ENCODE measurements at places on chromosomes 1 and 21.

DNA sequence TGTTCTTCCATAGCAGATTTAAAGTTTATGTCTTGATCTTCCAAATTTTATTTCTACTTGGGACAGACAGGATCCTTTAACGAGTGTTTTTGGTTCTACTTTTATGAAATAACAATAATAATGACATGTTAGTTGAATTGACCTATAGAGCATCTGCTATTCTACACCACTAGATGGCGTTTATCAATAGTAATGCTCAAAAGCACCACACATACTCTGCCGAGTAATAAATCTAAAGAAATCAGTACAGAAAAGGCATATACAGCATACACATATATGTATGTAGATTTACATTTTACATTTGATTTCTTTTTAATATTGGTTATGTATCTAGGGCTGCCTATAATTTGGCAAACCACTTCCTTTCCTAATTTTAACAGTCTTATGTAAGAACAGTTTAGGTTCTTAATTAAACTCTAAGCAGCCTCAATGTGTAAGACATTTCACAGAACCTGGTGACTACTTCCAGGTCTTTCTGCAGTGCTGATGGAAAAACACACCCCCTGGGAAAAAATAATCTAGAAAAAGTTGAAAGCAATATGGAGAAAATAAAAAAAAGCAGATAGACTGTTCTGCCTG, 5.9 kb upstream of the SIPA1L2 start:
- DNase-seq: no peak

DNA sequence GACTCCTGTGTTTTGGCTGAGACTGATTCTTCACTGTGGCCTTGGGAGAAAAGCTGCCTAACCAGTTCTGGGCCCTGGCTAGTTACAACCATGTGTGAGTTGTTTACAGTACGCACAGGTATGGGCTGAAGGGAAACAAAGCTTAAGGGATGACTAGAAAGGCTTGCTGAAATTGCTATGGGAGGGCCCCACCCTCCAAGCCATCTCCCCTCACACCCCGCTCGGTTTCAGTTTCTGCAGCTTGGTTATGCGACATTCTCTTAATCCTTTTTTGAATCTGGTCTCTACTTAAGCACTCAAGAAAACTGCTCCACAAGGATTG, 43.1 kb downstream of the PBX1 start:
- no peak for DNase-seq

GRCh38 chr1:109793089-109793485, 29.4 kb upstream of the EPS8L3 start:
- no peak for DNase-seq

DNA sequence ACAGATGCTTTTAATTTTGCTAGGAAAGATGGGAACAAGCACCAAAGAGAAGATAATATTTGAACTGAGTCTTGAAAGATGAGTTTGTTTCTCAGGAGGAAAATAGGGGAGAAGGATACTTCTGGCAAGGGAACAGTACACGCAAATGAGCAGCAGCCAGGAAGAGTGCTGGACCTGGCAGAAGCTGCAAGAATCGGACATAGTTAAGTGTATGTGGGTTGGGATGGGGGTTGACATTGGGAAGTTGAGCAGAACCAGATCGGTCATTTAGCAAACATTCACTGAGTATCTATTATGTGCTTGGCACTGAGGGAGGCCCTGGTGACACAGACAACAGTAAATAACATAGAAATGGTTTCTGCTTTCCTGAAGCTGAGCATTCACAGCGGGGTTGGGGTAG, 198.8 kb downstream of the PLPP3 start:
- DNase-seq: no peak

- no peak for DNase-seq
Observed at GRCh38 chr1:36517011-36517771, 34.5 kb upstream of the CSF3R start.

- DNase-seq: no peak
Observed at GRCh38 chr21:39690454-39690853, 54.5 kb upstream of the IGSF5 start.

DNA sequence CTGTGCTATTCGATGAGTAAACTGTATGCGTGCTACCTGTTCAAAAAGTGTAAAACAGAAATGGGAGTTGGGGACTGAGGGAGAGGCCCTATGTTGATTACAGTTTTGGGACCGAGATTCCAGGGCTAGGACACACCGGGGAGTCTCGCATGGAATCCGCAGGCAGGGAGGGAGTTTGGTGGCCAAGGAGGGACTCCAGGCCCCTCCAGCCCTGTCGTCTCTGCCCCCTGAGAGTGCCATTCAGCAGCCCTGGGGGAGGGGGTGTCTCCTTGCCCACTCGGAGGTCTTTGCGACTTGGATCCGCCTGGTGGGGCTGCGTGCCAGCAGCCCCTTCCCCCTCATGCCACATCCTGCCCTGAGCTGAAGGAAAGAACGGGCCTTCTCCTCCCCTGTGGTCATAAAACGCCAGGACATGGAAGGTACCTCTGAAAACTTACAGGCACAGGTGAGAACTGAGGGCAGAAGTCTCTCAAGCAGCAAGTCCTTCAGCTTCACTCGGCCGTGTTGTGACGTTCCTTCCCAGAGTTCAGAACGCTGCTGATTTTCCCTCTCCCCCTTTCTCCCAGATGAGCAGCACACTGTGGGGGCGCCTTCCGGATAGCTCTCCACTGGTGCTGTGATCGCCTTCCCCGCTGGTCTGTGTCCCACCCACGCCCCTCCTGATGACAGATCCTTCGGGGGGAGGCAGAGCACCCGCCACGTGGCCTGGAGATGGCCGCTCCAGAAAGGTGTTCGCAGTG, 141.4 kb downstream of the PEX14 start:
- no peak for DNase-seq

DNA sequence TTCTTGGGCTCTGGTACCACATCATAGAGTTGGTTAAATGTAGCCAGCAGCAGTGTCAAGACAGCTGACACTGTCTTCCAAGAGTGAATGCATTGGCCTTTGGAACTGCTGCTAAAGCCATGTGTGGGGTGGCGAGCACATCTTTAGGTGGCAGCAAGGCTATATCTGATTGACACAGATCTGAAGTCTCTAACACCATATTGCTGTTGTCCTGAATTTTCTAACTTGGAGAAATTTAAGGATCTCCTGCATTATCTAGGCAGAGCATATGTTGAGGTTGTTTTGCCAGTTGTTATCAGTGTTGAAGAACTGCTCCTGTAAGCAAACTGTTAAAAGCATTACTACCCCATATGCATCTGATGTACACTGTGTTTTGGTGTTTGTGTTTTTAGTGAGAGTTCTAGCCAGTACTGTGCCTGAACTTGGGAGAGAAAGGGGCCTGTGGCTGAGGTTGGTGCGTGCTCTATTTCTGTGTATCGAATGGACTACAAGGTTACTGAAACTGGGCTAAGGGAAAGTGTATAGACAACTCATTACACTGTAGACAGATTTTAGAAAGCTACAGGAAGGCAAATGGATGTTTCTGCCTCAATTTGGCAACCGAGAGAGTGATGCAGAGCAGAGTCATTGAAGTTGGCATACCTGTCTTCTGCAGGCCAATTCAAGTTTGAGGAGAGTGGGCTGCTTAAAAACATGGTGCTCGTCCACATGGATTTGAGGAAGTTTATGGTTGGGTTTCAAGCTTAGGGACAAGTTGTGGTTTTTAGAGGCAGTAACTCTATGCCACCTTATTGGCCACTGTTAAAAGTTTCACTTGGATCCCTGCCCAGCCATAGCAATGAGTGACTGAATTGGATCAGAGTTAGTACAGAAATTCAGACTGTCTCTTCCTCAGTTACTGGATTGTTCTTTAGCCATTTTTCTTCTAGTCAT, 16.9 kb downstream of the DYRK3 start:
- no peak for DNase-seq

DNA sequence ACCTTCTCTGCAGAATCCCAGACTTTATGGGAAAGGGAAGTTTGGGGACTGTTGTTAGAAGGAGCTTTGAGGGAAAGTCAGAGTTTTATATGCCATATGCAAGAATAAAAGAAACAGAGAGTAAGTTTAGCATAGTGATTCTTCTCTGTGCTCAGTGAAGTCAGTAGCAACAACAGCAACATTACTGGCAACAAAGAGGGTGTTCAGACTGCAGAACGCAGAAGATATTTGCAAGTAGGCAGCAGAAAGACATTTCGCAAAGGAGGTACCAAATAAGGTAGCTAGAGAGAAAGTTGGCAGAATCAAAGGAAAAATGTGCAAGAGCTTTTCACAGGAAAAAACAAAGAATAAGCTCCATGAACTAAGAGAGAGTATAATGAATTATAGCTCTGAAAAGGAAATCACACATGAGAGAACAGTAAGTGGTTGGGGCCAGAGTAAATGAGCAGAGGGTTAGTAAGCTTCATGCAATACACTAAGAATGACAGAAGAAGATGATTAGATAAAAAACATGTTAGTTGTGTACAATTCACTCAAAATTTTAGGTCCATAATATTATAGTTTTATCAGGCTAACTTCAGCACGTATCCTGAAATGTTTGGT, 98.1 kb downstream of the NEGR1 start:
- no peak for DNase-seq

- no peak for DNase-seq
Observed at GRCh38 chr1:238257018-238257621, 366.4 kb upstream of the ZP4 start.

DNA sequence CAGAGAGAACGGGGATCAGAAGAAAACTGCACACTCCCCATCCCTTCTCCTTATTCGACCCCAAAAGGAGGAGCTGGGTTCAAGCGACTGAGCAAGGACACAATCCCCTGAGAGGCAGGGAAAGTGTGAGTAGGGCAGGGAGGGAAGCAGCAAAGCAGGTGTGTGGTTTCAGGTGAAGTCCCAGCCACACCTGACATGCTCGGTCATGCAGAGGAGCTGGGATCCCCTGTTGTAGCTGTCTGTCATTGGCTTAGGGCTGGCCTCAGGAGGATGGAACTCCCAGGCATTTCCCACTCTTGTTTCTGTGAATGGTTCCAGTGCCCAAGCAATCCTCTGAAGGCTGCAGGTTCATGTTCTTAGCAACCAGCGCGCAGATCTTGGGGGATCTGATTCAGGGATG, 150.7 kb downstream of the DSCAM start:
- DNase-seq: no peak

DNA sequence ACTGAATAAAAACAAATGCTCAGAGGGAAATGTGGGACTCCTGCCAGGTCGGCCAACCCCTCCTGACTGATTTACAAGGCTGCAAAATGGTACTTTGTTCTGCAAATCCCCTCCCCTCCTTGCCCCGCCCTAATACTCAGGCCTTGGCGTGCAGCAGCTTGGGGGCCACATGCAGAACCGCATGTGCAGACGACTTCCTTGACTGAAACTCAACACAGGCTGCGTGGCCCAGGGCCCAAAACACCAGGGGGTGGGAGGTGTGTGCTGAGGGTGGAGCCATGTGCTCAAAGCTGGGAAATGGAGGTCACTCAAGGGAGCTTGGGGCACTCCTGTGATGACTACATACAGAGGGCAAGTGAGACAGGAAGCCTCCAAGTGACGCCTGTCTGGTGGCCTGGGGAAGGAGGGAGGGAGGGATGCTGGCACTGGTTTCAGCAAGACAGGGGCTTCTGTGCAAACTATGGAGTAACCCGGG, 87.2 kb downstream of the MRPL37 start:
- peak; percentile 85 for DNase-seq

- no peak for DNase-seq
Observed at GRCh38 chr21:46122237-46122671, 24.3 kb downstream of the COL6A2 start.

DNA sequence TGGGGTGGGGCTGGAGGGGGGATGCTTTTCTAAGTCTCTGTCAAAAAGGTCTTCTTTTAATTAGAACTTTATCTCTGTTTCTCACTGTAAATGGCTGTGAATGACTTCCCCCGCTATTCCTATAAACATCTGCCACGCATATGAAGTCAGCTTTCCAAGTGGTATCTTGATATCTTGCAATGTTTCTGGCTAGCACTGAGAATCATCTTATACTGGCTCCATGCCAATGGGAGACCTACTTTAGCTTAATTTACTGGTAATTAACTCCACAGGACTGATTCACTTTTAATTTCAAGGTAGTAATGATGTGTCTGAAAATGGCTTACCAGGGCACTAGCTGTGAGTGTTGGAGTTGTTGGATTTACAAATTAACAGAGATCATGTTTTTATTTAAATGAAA, 4.3 kb downstream of the GPR88 start:
- DNase-seq: no peak

DNA sequence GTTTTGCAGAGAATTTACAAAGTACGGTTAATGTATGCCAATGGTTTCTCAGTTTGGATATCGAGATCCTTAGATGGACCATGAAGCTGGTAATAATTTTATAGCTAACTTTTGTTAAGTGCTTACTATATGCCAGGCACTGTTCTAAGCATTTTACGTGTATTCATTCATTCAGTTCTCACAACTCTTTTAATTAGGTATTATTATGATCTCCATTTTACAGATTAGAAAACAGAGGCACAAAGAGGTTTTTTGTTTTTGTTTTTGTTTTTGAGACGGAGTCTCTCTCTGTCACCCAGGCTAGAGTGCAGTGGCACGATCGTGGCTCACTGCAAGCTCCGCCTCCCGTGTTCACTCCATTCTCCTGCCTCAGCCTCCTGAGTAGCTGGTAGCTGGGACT, 7.2 kb downstream of the RPRD2 start:
- DNase-seq: no peak

DNA sequence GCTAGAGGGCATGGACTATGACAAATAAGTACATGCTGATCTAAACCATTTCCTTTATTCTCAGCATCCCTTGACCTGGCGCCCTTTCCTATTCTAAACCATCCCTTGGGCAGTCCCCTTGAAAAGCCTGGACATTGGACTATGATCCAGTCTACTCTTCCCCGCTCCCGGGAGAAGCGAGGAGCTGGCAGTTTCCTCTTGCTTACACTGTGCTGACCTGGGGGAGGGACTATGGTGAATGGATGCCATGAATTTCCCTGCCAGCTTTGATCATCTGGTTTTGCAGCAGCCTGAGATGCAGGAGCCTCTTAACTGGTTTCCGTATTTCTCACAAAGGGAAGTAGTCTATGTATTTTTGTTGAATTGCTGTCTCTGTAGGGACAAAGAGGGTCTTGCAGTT, 121.7 kb downstream of the KIF26B start:
- DNase-seq: no peak

DNA sequence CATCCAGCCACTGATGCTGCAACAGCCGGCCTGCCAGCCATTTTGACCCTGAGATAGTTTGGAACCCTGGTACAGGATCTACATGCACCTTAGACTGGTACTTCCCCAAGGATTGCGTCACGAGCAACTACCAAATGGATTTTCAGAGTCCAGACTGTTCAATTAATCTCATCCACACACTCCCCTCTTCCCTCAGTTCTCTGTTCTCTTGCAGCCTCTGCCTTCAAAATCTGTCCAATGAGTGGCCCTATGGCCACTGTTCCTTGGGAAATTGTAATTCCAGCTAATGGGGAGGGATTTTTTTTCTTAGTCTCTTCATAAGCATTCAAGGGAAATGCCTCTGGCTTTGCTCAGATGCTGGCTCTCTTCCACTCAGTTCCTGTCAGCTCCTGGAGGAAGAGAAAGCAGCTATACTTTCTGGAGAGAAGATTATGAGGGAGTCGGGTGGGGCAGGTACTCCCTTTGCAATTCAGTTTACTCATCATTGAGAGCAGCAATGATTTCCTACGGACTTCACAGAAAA, 19.8 kb upstream of the UAP1 start:
- no peak for DNase-seq

DNA sequence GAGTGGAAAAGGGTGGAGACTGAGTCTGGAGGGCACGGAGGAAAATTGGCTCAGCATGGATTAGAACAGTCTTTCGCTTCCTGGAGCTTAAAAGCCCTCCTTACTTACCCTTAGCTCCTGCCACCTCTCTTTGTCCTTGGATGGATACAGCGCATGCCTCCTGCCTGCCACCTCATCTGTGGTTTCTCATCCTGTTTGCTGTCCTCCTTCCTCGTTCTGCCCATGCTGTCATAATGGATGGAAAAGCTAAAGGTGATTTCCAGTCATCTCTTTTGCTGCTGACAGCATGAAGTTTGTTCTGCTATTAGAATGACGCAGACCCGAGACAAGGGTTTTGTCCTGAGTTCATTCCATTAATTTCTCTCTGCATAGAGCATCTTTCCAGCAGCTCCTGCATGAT, 425.9 kb downstream of the KIF26B start:
- DNase-seq: no peak

Data from activated CD4-positive, alpha-beta T cell treated with anti-CD3 and anti-CD28 coated beads, Interleukin-2, amount 10 ng/mL, durations not matched to agents 7 days and 5 days (primary cell).